ENCODE measurements at places on chromosomes 7 and 10.

GRCh38 chr7:80608336-80608735 lies 30.1 kb upstream of the CD36 start:
- DNase-seq = no peak

DNA sequence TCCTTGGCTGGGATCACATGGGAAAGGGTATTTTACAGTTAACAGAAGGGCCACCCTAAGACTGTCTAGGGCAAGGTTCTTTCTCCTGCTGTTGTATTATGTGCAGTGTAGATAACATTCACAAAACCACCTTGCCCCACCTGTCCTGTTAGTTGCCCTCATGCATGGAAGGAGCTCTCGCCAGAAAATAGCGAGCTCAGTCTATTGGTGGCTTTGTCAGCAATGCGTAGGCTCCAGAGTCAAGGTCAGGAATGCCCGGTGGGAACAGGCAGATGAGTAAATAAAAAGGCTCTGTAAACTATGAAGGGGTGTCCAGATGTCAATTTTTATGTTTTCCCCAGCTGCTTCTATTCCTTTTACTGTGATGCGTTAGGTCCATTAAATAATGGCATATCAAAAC lies 107.1 kb upstream of the WDR11 start:
- no peak for DNase-seq

DNA sequence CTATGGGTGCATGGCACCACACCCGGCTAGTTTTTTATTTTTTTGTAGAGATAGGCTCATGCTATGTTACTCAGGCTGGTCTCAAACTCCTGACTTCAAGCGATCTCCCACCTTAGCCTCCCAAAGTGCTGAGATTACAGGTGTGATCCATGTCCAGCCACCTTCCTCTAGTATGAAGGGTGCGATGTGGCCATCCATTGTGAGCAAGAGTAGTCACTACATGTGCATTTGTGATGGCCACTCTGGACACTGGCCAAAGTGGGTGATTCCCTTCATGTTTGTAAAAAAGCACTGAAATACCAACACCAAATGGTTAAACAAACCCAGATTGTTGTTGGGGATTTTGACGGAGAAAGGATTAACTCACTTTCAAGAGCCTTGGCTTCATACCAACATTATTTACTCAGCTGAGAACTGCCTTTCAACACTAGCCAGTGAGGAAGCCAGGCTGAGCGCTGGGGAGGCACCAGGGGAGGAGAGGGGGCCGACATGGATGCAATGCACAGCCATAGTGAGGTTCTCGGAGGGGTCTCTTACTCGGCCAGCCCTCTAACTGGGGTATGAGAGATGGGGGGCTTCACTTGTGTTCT lies 198.1 kb upstream of the LYZL2 start:
- DNase-seq = no peak

- no peak for DNase-seq
These were observed 183.4 kb downstream of the GNAI1 start for GRCh38 chr7:80318081-80318480.

GRCh38 chr10:13633689-13634088 lies 46.9 kb downstream of the PRPF18 start:
- no peak for DNase-seq

Measured in KBM-7 (cell line).